ENCODE measurements at places on chromosomes 5 and 9.

- H3K4me3 ChIP-seq: no peak overlapping the region
- H3K36me3 ChIP-seq: no peaks in the 10 kb centered on the region
Observed at GRCh38 chr5:122498163-122498562, 186.1 kb downstream of the SNCAIP start.

- DNase-seq: no peak
- no peak overlapping the region for H3K27ac ChIP-seq
- no peaks in the 10 kb centered on the region for H3K36me3 ChIP-seq
Observed at GRCh38 chr9:71816916-71817451, 48.7 kb upstream of the CEMIP2 start.

GRCh38 chr9:134516464-134516863 lies 125.1 kb upstream of the COL5A1 start:
- H3K27ac ChIP-seq: no peak overlapping the region
- H3K36me3 ChIP-seq: no peaks in the 10 kb centered on the region
- DNase-seq: no peak
- no peak overlapping the region for H3K4me3 ChIP-seq
- H3K4me1 ChIP-seq: no peaks in the 10 kb centered on the region

DNA sequence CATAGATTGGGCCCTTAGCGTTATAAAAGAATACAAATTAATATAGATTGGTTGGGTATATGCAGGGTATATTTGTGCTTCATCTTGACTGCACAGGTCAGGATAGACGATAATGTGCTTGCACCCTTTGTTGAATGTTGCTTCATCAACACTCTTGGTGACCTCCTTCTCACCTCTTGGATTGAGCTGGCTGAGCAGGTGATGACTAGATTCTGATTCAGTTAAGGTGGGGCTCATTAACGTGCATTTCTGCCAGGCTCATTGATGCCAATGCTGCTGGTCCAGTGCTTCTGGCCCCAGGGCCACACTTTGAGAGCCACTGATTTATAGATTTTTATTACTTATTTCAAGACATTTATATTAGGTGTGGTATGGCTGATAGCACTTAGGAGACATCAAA lies 27.7 kb downstream of the PCSK5 start:
- no peaks in the 10 kb centered on the region for H3K36me3 ChIP-seq
- H3K27me3 ChIP-seq: no peaks in the 10 kb centered on the region
- no peaks in the 10 kb centered on the region for H3K4me1 ChIP-seq

DNA sequence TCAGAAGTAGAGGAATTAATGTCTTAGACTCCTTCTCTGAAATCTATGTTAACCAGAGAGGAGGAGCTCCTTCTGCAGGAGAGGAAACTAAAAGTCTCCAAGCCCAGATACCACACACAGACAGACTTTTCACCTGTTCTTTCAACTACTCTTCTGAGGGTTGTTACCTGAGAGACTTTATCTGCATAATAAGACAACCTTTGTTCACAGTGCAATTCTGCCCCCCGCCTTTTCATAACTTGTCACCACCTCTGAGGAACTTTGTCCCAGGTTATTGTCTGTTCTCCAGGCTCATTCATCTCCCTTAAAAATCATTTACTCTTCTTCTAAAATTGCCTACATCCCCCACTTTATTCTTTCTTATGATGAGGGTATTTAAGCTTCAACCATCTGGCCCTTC lies 9.4 kb upstream of the GALNT10 start:
- H3K36me3 ChIP-seq: no peaks in the 10 kb centered on the region
- H3K27ac ChIP-seq: no peak overlapping the region
- H3K27me3 ChIP-seq: peaks cover 19% of the 10 kb centered on the region
- DNase-seq: no peak
- H3K4me3 ChIP-seq: no peak overlapping the region
- peaks cover 16% of the 10 kb centered on the region for H3K4me1 ChIP-seq
